Suppressor macrophage treated with lipopolysaccharide for 1 hour (primary cell): ENCODE measurements at places on chromosomes 2 and 18.

- DNase-seq, result no peak
These were observed 164.9 kb upstream of the ZFP36L2 start for GRCh38 chr2:43391201-43391877.

DNA sequence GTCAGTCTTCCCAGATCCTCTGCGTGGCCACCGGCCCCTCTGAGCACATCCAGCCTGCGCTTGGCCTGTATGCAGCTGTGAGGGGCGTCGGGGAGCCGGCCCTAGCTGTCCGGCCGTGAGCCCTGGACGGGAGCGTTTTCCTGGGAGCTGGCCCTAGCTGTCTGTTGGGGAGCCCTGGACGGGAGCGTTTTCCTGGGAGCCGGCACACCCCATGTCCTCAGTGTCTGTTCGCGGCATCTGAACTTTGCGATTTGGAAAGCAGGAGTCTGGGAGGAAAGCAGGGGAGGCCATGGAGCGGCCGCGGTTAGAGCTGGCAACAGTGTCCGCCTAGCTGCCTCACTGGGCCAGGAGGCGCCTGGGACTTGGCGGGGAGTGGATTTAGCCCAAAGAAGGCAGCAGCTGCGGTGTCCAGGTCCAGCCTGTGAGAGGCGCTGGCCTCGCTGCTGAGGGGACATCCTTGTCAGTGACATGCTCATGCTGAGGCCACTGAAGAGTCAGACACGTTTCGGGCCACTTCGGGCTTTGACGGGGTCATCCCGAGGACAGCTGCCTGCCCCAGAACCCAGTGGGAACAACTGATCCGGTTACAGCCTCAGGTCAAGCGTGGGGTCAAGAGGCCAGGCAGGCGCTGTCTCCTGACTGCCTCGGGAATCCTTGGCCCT, 75.8 kb downstream of the KCNG2 start:
- DNase-seq, result no peak

DNA sequence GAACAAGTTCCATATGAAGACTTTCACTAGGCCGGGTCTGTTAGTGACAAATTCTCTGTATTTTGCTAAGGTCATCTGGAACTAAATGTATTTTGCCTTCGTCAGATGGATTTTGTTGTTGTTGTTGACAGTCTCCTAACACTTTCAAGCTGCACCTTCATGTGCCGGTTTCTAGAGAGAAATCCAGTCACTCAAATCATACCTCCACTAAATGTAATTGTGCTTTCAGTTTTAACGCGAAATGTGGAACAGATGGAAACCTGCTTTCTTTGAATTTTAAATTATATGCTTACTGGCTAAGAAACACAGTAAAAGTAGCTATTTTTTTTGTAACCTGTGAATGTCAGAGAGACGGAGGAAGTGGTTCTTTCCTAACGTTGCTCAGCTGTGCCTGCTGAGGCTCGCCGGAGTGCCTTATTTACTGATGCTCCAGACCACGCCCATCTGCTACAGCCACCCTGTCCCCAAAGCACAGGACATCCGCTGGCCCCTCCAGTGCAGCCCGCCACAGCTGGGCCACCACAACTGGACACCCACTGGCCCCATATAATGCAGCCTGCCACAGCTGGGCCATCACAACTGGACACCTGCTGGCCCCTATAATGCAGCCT, 134.7 kb downstream of the PXDN start:
- DNase-seq, result no peak

DNA sequence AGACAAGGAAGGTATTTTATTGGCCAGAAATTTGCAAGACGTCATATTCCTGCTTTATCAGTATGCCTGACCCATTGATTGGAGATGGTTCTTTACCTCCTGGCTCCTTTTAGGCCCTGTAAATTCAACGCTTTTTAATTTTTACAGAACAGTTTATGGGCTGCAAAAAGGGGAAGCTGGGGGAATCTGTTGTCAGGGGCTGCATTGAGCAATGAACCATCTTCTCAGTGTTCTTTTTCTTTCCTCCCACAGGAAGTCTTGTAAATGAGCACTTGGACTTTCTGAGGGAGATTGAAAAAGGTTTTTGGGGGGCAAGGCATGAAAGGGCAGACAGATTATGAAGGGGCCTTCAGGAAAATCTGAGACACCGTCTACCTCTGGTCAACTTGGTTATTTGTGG, 503.6 kb upstream of the TNP1 start:
- DNase-seq, result peak; percentile 71

DNA sequence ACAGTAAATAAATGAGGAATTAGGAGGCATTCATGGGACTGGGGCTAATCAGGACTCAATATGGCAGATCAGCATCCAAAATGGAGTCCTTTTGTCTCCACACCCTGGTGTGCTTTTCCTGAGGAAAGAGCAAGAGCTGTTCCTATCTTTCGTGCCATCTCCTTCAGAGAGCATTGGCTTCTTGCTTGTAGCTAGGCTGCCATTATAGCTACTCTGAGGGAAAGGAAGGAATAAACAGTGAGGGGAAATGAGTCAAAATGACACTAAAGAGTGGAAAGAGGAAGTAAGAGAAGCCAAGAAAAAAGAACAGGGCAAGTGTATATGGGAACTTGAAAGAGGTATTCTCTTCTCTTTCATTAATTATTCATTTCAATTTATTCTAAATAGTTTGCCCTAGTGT, 8.4 kb upstream of the NMI start:
- DNase-seq, result peak; percentile 76

- no peak for DNase-seq
These were observed 6.5 kb downstream of the PRPF40A start for GRCh38 chr2:152710713-152711112.

DNA sequence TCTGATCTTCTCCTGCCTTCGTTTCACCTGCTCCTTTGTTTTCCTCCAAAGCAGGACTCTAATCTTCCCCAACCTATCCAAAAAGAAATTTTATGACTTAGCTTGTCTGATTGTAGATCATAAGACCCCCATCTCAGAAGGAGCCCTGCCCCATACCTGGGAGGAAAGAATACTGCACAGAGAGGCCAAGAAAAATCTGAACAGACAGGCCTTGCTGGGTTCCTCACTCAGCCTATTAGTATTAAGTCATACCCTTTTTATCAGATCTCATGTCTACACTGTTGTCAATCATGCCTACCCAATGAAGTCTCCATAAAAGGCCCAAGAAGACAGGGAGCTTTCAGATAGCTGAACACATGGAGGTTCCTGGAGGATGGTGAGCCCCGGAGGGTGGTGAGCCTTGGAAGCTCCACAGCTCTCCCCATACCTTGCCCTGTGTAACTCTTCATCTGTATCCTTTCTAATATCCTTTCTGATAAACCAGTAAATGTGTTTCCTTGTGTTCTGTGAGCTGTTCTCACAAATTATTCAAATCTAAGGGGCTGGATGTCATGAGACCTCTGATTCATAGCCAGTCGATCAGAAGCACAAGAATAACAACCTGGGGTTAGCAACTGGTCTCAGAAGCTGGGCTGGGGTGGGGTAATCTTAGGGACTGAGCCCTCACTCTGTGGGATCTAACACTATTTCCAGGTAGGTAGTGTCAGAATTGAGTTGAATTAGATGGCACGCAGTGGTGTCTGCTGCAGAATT, 108.8 kb downstream of the SPOPL start:
- DNase-seq, result no peak

DNA sequence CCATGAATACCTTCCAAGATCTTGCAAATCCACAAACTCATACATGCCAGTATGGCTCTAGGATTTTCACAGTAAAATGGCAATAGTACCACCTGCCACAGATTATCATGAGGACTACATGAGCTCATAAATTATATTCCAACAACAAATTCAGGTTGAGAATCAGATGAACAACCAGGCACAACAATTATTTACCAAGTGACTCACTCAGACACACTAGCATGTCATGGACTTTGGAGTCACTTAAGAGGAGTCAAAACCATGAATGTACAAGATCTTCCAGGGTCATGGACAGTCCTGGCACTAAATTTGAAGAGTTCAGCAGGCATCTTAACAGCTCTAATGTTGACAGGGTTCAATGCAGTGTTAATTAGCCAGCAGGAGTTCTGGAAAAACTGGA, 34.4 kb upstream of the BZW1 start:
- DNase-seq, result no peak

GRCh38 chr2:53646788-53647187, 120.8 kb upstream of the CHAC2 start:
- no peak for DNase-seq

GRCh38 chr2:190579915-190580846, 45.7 kb upstream of the NEMP2 start:
- DNase-seq, result no peak

DNA sequence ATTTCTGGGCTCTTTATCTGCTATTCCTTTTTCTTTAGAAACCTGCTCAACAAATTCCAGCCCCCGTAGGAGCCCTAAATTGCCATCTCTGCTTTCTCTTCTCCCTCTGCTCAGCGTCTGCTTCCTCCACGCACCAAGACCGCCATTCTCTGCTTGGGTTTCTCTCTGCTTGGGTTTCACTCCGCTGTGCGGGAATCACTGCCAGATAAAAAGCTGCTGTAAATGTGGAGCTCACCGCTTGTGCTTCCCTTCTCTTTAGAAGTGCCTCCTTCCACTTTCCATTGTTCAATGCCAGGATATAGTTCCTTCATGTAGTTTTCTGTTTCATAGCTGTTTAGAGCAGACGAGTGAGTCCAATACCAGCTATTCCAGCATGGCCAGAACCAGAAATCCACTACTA, 45.9 kb downstream of the TMEM237 start:
- no peak for DNase-seq
